ENCODE measurements at places on chromosomes 6 and 20.
A peak's percentile ranks its signal among the peaks of the same experiment; 100 is the strongest.

DNA sequence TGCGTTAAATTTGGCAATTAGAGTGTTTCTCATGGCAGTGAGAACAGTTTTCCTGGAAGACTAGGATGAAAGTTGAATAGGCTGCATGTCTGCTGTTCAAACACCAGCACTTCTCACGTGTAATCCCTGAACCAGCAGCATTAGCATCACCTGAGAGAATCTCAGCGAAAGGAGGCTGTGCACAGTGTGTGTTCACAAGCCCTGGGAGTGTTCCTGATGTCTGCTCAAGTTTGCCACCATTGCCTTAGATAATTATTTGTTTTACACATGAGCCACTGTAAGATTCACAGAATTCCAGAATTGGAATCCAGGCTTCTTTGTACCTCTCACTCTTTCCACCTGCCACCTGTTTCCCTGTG, 117.3 kb downstream of the JARID2 start:
- DNase-seq = no peak

- no peak for DNase-seq
These were observed 60.1 kb downstream of the SLX4IP start for GRCh38 chr20:10495173-10495572.

DNA sequence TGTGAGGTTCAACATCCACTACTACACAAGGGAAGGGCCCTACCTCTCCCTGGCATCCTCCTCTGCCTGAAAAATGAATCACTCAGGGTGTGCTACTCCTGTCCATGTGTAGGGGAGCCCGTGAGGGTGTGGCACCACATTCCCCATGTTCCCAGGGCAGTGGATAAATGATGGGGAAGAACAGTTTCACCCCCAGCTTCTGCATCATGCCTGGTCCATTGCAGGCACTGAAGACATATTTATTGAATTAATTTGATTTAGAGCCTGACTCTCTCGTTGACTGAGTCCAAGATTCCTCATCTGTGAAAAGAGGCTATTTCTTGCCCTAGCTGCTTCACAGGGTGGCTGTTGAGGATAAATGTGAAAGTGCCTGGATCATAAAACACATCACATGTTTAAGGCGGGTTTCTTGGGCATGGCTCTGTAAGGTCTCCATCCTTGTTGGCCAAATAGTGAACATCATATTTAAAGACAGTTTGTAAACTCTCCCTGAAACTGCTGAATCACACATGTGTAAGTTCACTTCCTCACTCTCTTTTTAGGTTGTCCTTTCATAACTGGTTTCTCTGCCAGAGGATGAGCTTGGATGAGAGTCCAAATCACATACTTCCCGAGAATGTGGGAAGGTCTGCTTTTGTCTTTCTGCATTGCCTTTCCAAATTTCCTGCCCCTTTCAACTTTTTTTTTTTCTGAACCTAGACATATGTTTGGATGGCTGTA, 79.7 kb upstream of the FYN start:
- no peak for DNase-seq

DNA sequence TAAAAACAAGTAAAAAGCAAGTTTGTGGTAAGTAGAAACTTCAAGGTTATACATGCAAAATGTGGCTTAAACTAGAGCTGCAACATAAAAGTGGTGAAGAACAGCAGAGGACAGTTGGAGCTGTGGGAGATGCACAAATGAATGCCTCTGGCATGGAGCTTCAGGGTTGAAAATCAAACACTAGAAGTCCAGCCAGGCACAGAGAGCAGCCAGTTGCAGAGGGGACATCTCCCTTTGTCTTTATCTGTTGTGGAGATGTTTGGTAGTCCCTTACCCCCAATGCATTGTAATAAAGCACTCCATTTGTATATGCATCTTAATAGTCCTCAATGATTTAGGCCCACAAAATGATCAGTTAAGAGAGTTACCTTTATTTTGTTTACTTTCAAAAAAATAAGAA, 73.1 kb upstream of the C20orf144 start:
- no peak for DNase-seq

GRCh38 chr20:22905658-22906057, 129.5 kb upstream of the SSTR4 start:
- peak; percentile 11 for DNase-seq

DNA sequence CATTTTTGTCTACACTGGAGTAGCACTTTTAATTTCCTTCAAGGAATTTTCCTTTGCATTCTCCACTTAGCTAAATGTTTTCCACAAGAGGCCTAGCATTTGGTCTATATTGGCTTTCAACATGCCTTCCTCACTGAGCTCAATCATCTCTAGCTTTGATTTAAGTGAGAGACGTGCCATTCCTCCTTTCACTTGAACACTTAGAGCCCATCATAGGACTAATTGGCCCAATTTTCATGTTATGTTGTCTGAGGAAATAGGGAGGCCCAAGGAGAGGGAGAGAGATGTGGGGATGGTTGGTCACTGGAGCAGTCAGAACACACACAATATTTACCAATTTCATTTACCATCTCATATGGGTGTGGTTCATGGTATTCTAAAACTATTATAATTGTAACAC, 645.0 kb downstream of the PRKN start:
- DNase-seq = no peak

GRCh38 chr6:117143647-117144046, 121.7 kb upstream of the VGLL2 start:
- no peak for DNase-seq

DNA sequence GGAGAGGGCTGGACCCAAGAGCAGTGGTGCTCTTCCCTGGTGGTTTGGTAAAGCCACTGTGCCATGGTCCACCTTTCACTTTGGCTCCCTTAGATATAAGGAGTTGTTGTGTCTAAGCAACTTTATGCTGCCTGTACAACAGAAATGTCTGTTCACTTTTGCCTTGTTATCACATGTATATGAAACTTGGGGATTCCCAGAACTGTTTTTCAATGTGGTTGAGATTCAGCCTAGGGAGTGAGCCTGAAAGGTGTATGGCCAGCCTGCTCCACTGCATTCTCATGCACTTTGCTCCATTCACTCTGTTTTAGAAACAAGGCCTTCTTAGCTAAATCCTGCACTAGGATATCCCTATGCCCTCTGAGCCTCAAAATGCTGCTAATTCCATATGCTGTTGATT, 234.5 kb upstream of the THEMIS start:
- DNase-seq = no peak

DNA sequence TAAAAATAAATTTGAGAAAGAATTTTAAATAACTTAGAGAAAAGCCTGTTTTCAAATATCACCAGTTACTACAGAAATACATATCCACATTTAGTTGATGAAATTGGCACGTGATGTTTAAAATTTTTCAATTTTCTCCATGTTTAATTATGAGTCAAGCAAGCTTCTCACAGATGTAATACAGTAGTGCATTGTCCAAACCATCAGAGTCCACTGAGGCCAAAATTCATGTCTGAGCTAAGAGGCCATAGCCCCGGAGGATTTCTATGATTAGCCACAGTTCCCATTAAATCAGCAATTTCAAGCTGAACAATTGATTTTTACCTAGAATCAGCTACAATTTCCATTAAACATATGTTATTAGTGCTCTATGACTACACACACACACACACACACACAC, 387.0 kb downstream of the LAMA2 start:
- DNase-seq = no peak

DNA sequence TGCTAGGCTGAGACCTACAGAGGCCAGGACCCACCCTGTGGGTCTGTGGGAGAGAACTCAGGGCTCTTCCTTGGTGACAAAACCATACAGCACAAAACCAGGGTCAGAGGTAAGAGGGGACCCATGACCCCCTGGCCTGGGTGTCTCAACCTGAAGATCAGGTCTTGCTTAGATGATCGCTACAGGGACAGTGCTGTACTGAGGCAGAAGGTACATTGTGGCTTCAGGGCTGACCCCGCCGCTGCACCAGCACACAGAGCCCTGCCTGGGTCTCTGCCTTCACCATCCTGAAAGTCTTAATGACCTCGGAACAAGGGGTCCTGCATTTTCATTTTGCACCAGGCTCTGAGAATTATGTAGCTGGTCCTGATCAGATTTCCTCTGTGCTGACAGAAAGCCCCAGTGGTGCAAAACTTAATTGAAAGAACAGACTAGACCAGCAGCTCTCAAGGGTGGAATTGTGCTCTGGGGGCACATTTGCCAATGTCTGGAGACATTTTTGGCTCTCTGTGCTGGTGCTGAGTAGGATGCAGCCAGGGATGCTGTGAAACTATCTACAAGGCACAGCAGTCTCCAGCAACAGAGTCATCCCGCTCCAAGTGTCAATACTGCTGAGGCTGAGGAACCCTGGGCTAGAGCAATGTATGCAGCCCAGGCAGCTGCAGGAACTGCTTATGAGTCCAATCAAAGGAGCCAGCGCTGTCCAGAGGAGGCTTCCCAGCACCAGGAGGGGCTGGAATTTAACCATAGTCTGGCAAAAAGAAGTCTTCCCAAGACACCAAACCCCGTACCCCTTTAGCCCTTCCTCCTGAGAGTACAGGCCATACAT, 254.9 kb downstream of the ERMARD start:
- DNase-seq = no peak

GRCh38 chr6:96016334-96017069, 728 bp downstream of the FUT9 start:
- DNase-seq = no peak
